ENCODE measurements at places on chromosomes 13 and 19.

- DNase-seq, result no peak
These were observed 975 bp downstream of the ZNF358 start for GRCh38 chr19:7516878-7517277.

- DNase-seq, result no peak
These were observed 902.2 kb downstream of the GPC5 start for GRCh38 chr13:92300651-92301050.

- no peak for DNase-seq
These were observed 68.8 kb downstream of the CHST8 start for GRCh38 chr19:33690378-33691029.

- peak; percentile 50 for DNase-seq
These were observed 8.6 kb downstream of the ISOC2 start for GRCh38 chr19:55452749-55453346.

DNA sequence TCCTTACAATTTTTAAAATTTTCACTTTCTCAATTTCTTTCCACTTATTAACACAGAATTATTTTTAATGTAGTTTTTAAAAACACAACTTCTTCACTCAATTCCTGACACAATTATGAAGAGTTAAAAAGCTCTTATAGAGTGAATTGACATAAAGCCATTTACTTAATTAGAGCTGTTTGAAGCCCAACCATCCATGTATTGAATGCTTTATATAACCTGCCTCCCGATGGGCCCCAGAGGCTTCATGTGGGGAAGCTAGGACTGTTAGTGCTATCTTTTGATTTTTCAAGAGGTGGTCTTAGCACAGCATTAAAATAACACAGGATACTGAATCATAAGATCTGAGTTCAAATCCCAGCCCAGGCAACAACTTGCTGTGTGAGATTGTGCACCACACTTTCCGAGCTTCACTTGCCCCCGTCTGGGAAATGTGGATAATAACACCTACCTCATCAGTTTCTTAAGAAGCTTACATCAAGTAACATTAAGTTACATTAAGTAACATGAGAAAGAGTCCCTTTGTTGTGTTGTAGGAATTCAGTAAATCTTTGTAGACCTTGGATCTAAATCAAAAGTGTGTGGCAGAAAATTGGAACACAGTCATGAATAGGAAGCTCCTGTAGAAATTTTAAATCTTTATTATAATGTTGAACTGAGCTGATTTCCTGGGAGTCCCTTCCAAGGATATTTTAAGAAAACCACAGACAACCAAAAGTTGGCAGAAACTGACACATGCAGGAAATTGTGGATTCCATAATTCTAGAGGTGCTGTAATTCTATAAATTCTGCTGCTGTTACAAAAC is 5.5 kb upstream of the ENOX1 start:
- peak; percentile 77 for DNase-seq

DNA sequence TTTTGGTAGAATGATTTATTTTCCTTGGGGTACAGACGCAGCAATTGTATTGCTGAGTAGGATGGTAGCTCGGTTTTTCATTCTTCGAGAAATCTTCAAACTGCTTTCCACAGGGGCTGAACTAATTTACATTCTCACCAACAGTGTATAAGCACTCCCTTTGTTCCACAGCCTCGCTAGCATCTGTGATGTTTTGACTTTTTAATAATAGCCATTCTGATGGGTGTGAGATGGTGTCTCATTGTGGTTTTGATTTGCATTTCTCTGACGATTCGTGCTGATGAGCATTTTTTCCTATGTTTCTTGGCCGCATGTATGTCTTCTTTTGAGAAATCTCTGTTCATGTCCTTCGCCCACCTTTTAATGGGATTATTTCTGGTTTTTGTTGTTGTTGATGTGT is 54.8 kb upstream of the UQCRFS1 start:
- DNase-seq, result no peak

- DNase-seq, result no peak
These were observed 24.0 kb upstream of the OLFM4 start for GRCh38 chr13:53004573-53004972.

- DNase-seq, result peak; percentile 68
These were observed 5.0 kb downstream of the FOSB start for GRCh38 chr19:45472563-45473366.

- DNase-seq, result no peak
These were observed 33.3 kb upstream of the MUC16 start for GRCh38 chr19:9043524-9043923.

- DNase-seq, result no peak
These were observed 63.7 kb downstream of the KLF12 start for GRCh38 chr13:74070513-74070912.

- DNase-seq, result no peak
These were observed 15.0 kb downstream of the POLR1D start for GRCh38 chr13:27636589-27637288.

GRCh38 chr13:75443356-75443958 is 38.5 kb downstream of the TBC1D4 start:
- no peak for DNase-seq

- DNase-seq, result peak; percentile 98
These were observed 10.7 kb downstream of the MARCHF2 start for GRCh38 chr19:8423817-8424223.

- DNase-seq, result no peak
These were observed 190.2 kb downstream of the GGACT start for GRCh38 chr13:100398360-100398759.

All from fibroblast of gingiva (primary cell).